Right kidney (tissue), 9 donors: ENCODE measurements at places on chromosomes 12 and 14.

GRCh38 chr12:16299403-16299802 is 21.9 kb upstream of the SLC15A5 start:
- no peak for DNase-seq

DNA sequence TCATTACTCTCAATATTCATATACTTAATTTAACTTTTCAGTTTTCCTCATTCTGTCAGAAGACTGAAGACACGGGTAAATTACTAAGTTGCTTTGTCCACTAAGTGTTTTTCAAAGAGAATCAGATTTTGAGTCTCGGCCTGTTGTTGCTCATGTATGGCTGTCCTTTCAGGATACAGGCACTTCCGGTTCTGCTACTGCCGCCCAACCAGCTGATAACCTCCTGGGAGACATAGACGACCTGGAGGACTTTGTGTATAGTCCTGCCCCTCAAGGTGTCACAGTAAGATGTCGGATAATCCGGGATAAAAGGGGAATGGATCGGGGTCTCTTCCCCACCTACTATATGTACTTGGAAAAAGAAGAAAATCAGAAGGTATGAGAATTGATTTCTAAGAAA is 28.3 kb upstream of the TEAD4 start:
- DNase-seq, result no peak

- DNase-seq, result no peak
Measured at GRCh38 chr12:96422192-96422591, 22.0 kb upstream of the CDK17 start.

- DNase-seq, result no peak
Measured at GRCh38 chr12:93266-94005, 26.9 kb downstream of the IQSEC3 start.

GRCh38 chr14:21047378-21047781 is 5.2 kb downstream of the RNASE7 start:
- DNase-seq, result no peak

DNA sequence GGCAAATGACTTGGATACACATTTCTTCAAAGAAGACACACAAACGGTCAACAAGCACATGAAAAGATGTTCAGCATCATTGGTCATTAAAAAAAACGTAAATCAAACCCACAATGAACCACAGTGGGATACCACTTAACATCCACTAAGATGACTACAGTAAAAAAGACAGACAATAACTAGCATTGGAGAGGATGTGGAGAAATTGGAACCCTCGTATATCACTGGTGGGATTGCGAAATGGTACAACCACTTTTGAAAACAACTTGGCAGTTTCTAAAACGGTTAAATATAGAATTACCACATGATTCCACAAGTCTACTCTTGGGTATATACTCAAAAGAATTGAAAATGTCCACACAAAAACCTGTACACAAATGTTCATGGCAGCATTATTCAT is 25.2 kb upstream of the PPFIBP1 start:
- no peak for DNase-seq

DNA sequence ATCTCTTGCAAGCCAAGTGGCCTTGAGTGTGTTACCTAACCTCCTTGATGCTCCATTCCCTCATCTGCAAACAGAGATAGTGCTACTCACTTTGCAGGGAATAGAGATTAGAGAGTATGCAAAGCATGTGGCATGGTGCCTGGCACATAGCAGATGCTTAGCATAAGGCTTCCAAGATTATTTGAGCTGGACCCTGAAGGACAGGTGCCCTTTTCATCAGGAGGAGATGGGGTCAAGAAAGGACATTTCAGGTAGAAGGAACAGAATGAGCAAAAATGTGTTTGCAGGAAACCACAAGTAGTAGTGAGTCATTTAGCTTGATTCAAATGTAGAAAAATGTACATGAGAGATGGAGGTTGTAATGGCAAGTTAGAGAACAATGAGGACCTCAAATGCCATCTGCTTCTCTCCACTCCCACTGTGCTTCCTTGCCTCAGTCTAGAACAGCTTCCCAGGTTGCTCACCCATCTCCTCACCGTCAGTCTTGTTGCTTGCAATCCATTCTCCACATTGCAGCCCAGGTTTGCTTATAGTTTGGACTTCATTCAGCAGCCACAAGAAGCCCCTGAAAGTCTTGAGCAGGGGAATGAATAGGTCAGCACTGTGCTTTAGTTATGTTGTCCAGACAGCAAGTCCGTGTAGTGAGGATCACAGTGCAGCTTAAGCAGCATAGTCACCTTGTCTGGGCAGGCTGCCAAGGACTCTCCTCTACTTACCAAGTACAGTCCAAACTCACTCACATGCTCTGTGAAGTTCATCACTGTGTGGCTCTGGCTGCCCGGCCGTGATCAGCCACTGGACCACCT is 536.3 kb upstream of the CCDC196 start:
- no peak for DNase-seq

DNA sequence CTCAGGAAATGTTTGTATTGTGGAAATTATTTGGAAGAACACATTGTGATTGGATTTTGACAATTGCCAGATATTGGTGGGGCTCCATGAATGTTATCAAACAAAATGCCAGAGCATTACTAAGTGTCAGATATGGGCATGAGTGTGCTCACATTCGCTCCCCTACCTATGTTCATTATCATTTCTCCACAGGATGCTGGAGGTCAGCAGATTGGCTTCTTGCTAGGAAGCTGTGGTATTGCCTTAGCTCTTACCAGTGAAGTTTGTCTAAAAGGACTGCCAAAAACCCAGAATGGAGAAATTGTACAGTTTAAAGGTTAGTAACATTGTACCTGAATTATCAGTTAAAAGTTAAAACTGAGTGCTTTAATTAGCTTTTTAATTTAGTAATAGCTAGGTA is 78.3 kb upstream of the ATF1 start:
- DNase-seq, result no peak

GRCh38 chr12:111404362-111405148 is 1.2 kb upstream of the SH2B3 start:
- DNase-seq, result peak; percentile 54

DNA sequence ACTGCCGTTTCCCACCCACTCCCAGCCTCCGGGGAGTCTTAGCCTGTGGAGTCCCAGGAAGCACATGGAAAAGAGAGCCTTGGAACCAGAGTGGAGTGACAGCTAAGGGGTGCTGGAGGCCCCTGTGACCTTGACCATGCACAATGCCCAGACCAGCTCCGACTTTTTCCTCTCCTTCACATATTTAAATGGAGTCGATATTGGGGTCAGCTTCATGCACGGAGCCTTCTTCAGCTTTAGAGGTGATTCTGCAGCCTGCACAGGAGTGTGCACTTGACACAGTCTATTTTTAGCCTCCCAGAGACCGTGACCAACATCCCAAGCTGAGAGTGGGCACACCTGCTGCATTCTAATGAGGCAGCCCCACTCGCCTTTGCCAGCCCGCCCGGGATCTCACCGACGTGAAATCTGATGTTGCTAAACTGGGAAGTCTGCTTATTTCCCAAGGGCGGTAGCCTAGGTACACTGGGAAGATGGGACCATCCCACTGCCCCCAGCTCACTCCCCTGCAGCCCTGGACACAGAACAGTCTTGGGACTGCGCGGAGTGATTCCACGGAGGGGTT is 47.5 kb downstream of the PRMT8 start:
- no peak for DNase-seq

DNA sequence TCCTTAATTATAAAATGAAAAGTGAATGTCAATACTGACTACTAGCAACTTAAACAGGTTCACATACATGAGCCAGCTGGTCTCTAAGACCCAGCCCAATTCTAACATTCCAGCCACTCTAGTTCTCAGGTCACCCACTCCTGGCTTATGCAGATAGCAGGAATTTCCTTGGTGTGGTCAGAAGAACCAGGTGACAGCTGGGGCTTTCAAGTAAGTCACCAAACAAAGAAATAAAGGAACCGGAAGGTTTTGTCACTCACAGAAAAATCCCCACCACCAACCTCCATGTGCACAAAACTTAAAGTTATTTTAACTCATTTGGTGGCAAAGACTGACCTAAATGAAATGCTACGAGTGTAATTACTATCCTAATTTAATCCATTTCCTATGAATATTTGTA is 129.6 kb upstream of the CDKN3 start:
- DNase-seq, result no peak

DNA sequence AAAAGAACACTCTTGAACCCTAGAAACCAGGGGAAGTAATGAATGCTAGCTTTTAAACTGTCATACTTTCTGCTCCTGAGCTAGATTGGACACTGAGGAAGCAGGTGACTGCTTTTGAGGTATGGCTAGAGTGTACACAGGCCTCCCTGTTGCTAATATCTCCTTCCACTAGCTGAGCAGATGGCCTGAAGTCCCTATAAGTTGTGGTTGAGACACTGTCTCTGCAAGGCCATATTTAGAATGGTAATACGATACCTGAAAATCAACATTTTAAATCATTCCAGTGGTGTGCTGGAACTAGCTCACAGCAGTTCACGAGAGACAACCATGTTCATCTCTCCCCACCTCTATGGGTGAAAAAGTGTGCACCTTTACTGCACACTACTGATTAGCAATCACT is 46.4 kb upstream of the BMP4 start:
- no peak for DNase-seq
